Stimulated activated CD4-positive, alpha-beta T cell treated with anti-CD3 and anti-CD28 coated beads, Interleukin-12 subunit alpha, Interleukin-12 subunit beta, amount 100 ng/mL, for 48 hours (primary cell): ENCODE measurements at places on chromosomes 6 and 20.

DNA sequence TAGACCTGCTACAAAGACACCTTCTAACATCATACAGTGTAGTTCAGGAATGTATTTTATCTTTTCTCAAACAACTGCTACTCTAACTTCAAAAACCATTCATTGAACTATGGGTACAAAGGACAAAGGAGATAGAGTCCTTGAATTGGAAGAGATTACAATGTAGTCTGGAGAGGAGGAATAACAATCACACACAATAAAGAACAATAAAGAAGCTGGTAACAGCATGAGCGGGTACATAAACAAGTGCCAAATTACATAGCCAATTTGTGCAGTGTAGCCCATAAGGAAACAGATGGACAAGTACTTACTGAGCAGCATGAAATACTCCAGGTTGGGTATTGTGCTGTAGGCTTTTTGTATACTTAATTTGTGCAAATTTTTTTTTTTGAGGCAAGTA lies 44.3 kb downstream of the OSTM1 start:
- no peak for DNase-seq

- DNase-seq: no peak
Observed at GRCh38 chr6:152098683-152099082, 291.2 kb downstream of the ESR1 start.

DNA sequence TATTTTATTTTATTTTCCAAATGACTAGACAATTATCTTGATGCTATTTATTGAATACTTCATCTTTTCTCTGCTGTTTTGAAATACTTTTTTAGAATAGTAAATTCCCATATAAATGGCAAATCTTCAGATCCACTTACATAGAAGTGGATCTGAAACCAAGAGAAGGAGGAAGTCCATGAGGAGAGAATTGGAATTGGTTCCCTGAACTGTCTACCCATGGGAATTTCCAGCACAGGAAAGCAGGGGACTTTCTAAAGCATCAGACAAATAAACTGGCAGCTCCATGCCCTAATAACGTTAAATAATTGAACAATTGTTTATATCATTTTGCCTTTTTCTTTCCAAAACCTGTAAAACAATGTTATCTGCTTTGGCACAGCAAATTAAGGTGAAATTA lies 47.1 kb upstream of the PNRC1 start:
- DNase-seq: no peak

- DNase-seq: no peak
Observed at GRCh38 chr6:151005164-151005563, 139.7 kb downstream of the MTHFD1L start.

DNA sequence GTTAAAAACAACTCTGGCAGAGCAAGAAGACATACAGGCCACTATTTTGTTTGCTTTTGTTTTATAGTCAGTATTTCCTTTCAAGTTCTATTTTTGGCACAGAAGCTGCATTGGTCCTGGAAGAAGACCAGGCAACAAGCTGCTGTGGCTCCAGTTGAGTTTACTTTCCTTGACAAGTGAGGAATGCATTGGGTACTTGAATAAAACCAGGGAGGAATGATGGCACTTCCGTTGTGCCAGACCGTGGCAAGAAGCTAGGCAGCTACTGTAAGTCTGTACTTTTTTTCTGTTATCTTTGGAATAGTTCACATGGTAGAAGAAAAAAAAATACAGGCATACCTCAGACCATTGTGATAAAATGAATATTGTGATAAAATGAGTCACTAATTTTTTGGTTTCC lies 66.3 kb downstream of the NCOA3 start:
- DNase-seq: no peak

GRCh38 chr20:22687676-22688349 lies 103.4 kb upstream of the FOXA2 start:
- DNase-seq: no peak

DNA sequence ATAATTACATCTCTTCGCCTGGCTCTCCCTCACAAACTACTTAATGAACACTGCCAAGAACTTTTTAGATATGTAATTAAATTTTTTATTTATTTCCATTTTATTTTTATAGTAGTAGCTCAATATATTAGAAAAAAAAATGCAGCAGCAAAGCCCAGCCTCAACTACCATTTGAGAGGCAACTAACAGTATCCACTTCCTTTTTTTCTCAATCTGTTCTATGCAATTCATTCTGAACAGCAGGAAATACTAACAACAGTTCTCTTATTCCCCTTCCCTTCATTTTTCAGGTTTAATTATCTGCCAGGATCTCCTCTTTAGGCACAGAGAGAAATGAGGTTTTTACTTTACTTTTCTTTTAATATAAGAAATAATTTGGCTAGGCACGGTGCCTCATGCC lies 112.7 kb downstream of the ZNF217 start:
- DNase-seq: no peak

DNA sequence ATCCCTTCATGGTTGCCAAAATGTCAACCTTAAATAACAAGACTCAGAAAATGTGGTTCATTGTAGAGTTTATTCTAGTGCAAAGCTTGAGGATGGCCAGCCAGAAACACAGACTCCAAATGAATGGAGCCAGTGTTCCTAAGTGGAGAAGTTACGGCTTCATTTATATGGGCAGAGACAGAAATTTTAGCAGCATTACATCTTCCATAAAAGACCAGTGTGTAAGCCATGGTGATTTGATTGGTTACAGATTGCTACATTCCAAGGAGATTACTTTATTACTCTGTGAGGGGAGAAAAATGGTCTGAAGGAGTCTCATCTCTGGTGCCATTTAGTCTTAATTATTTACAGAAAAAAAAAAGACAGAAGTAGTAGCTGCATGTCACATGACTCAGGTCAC lies 97.8 kb downstream of the OTOR start:
- DNase-seq: no peak

DNA sequence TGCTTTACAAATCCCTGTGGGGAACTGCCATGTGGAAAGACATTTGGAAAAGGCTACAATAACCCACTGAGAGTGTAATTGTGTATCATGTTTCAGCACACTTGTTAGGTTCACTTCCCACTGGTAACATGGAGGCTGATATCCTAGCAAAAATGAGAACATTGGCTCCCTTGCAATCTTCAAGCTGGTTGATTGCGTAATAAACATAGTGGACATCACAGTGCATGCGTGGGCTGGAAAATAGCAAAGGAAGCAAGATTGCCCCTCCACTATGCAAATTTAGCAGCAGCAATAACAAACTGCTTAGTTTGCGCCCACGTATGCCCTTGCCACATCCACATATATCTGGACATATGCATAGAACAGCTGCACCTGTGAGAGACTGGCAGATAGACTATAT lies 410.2 kb downstream of the MEI4 start:
- no peak for DNase-seq

- DNase-seq: no peak
Observed at GRCh38 chr6:154805288-154805911, 72.2 kb downstream of the SCAF8 start.

DNA sequence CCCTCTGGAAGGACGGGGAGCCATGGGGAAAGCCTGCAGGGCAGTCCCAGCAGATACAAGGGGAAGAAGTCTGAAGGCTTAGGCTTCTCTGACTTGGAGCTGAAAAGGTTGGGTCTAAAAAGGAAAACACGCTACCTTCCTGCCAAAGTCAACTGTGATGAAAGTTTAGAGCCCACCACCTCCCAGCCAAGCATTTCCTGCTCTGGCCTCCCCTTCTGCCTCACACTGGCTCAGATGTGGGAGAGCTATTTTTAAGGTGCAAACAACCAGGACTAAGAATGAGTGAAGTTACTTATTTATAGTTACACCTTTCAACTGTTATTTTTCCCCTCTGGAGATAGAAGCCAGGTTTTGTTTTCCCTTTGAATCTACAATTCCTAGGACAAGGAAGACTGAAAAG lies 21.2 kb downstream of the NEDD9 start:
- no peak for DNase-seq

- DNase-seq: no peak
Observed at GRCh38 chr6:24313251-24314141, 44.4 kb downstream of the DCDC2 start.

GRCh38 chr6:42396720-42397119 lies 55.0 kb downstream of the TRERF1 start:
- DNase-seq: no peak

DNA sequence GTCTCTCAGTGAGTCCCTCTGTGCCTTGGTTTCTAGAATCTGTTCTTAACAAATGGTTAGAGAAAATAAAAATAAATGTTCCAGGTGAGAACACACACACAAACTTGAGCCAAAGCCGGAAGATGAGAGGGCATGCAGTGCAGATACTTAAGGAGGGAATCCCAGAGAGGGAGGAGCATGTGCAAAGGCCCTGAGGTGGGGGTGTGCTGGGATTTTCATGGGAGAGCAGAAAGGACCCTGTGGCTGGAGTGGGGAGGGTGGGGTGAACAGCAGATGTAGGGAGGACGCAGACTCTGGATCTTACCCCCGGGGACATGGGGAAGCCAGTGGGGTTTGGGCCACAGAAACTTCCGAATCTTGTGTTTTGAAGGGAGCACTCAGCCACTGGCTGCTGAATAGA lies 17.5 kb downstream of the TFAP2C start:
- DNase-seq: no peak

DNA sequence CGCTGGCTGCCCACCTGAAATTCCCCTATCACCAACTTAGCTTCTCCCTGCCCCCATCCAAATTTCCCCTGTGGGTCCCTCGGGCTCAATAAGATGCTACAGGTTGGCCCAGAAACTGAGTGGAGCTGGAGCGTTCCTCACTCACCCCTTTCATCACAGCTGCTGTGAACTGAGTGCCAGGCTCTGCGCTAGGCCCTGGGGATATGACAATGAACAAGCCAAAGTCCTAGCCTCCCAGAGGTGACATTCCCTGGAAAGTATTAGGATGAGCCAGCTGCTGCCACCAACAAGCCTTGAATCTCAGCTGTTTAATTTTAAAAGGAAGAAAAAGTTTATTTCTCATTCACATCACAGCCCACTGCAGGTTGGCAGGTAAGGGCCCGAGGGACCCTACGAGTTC lies 86.6 kb upstream of the EYA2 start:
- no peak for DNase-seq

DNA sequence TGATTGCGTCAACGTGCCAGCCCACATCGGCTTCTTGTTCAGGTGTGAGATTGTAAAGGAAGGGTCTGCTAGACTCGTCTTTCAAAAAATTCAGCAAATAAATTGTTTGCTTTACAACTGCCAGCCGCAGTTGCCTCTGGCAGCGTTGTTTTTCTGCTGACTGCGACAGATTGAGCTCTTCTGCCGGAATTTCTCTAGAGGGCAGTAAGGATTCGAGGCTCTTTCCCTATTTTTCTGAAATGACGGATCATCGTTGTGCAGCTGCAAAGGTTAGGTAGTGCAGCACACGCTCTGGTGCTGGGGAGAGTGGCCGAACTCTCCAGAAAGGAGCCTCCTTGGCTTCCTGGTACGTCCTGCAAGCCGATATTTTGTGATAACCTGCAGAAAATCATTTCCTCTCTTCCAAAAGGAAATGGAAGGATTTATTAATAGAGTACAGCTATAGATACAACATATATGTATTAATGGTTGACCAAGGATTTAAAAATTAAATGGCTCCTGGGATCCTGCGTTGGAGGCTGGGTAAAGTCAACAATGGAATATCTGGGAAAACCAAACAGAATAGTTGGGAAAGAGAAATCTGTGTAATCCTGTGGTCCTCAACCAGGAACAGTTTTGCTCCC lies 121.9 kb upstream of the ZFP64 start:
- no peak for DNase-seq

- no peak for DNase-seq
Observed at GRCh38 chr6:75065523-75065922, 140.3 kb downstream of the COL12A1 start.

DNA sequence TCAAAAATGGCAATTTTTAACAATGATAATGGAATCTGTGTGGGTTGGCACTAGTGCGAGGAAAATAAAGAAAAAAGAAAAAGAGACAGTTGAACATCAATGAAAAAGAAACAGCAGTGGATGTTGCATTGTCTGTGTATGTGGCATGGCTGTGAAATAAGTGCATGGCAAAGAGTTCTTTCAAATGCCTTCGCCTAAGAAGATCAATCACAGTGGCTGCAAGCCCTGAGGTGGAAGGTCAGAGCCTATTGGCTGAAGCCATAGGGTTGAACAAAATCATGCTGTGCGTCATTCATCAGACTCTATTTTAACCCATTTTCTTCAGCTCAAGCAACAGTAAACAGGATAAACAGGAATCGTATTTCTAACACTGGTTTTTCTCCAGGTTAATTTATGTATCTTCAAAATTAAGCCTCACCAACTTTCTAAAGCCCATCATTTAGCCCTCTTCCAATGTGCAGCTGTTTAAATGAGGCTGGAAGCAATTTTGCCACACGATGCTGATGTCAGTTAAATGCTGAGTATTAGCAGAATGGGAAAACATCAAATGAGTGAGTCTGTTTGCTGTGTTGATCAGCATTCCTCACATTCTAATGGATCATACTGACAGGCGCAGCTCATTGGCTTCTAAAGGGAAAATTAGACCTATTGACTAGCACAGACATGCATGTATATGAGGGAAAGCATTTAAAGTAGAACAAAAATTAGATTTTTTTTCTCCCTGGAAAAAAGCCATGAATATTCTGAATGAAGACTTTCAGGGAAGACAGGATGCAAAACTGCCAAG lies 955.9 kb upstream of the EYS start:
- DNase-seq: no peak

- DNase-seq: no peak
Observed at GRCh38 chr6:3741477-3741871, 10.0 kb downstream of the PXDC1 start.

- DNase-seq: no peak
Observed at GRCh38 chr20:25256226-25256859, 8.5 kb downstream of the PYGB start.

DNA sequence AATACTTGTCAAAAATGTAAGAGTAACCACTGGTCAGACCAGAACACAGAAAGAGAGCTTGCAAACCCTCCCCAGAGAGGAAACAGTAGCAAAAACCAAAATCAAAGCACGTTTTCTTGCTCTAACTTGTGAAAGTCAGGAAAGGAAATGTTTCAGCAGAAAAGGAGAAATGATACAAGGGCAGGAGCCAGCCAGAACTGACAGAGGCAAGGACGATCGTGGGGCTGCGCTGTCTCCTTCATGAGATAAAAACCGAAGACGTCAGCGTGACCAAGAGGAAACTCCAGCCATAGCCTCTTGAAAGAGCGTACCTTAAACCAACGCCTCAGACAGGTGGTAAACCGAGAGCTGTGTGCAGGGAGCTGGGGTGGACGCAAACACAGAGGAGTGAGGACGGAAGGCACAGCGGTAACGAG lies 27.5 kb downstream of the LAMA5 start:
- no peak for DNase-seq

DNA sequence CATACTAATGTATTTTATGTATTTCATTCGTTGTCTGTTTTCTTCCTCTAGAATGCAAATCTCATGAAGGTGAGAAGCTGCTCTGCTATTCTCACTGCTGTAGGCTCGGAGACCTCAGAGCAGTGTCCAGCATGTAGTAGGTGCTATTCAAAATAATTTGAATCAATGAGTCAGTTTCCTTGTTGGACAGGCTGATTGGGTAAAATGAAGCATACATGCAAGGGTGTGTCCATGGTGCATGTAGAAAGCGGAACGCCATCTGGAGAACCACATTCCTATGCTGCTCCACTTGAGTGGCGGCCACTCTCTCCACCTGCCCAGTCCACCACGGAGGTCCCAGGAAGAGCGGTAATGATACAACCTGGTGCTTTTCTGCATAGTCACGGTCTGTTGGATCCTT lies 412.1 kb downstream of the QKI start:
- no peak for DNase-seq
